ENCODE measurements at places on chromosomes 12 and 14. TPM values are rescaled to one million over a fixed set of nuclear protein-coding genes. Genes with fewer than 3 reads are reported as not detected.
A peak's percentile ranks its signal among the peaks of the same experiment; 100 is the strongest.

GRCh38 chr12:93113317-93114006, 184.4 kb upstream of the EEA1 start:
- no peaks in the 10 kb centered on the region for H3K27me3 ChIP-seq
- H3K4me1 ChIP-seq: no peaks in the 10 kb centered on the region
- no peak overlapping the region for H3K27ac ChIP-seq
- no peak overlapping the region for H3K4me3 ChIP-seq
- no peak for DNase-seq
- H3K36me3 ChIP-seq: no peaks in the 10 kb centered on the region

- no peak overlapping the region for H3K27ac ChIP-seq
- no peak for DNase-seq
- no peaks in the 10 kb centered on the region for H3K4me1 ChIP-seq
- H3K4me3 ChIP-seq: no peak overlapping the region
- H3K36me3 ChIP-seq: no peaks in the 10 kb centered on the region
Measured at GRCh38 chr14:24483604-24484252, 24.3 kb downstream of the CMA1 start.

DNA sequence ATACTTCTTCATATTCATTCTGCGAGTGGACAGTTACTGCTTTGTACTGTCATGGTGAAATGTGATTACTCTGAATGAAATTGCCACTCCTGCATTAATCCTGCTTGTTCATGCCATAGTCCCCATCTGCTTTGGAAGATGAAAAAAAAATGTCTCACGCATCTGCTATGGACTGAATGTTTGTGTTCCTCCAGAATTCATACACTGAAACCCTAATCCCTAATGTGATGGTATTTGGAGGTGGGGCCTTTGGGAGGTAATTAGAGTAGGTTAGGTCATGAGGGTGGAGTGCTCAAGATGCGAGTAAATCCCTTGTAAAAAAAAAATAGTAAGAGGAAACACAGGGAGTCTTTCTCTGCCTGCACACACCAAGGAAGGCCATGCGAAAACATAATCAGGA, 427.2 kb downstream of the TMTC2 start:
- H3K36me3 ChIP-seq: peaks cover 3% of the 10 kb centered on the region
- no peaks in the 10 kb centered on the region for H3K4me1 ChIP-seq
- no peaks in the 10 kb centered on the region for H3K27me3 ChIP-seq

GRCh38 chr12:65597527-65597926, 226.8 kb upstream of the HMGA2 start:
- DNase-seq: no peak
- H3K27ac ChIP-seq: no peak overlapping the region
- no peaks in the 10 kb centered on the region for H3K27me3 ChIP-seq
- no peaks in the 10 kb centered on the region for H3K36me3 ChIP-seq

DNA sequence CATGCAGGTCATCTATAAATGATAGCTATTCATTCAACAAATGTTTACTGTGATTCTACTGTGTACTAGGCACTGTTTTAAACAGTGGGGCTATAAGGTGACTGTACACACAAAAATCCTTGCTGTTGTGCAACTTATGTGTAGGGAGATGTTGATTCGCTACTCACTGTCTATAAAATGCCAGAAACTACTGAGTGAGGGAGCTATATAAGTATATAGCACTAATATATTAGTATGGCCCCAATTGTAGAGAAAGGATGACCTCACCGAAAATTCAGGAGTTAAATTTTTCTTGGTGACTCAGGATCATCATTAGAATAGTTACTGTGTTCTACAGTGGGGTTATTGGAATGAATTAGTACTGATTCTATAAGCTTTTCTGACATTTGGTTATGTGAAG, 117.4 kb downstream of the TGFB3 start:
- H3K4me3 ChIP-seq: no peak overlapping the region
- no peak for DNase-seq
- H3K4me1 ChIP-seq: peaks cover 3% of the 10 kb centered on the region
- H3K36me3 ChIP-seq: no peaks in the 10 kb centered on the region
- no peaks in the 10 kb centered on the region for H3K27me3 ChIP-seq
- no peak overlapping the region for H3K27ac ChIP-seq

GRCh38 chr12:13465635-13466034, 269.1 kb downstream of the EMP1 start:
- no peaks in the 10 kb centered on the region for H3K27me3 ChIP-seq

DNA sequence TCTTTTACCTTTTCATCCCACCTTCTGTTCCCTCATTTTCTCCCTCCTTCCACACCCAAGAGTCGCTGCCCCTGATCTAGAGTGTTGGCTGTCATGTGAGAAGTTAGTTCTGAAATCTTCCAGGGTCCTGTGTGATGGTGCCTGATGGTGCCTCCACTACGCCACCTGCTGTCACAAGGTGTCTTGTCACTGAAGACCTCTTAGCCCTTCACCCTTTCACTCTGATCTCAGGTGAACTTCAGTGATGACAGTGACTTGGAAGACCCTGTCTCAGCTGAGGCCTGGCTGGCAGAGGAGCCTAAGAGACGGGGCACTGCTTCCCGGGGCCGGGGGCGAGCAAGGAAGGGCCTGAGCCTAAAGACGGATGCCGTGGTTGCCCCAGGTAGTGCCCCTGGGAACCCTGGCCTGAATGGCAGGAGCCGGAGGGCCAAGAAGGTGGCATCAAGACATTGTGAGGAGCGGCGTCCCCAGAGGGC, 7.6 kb upstream of the PFDN5 start:
- H3K36me3 ChIP-seq: peaks cover 78% of the 10 kb centered on the region
- no peaks in the 10 kb centered on the region for H3K27me3 ChIP-seq
- DNase-seq: no peak
- peaks cover 6% of the 10 kb centered on the region for H3K4me1 ChIP-seq
- H3K27ac ChIP-seq: peak overlapping the region; percentile 62

DNA sequence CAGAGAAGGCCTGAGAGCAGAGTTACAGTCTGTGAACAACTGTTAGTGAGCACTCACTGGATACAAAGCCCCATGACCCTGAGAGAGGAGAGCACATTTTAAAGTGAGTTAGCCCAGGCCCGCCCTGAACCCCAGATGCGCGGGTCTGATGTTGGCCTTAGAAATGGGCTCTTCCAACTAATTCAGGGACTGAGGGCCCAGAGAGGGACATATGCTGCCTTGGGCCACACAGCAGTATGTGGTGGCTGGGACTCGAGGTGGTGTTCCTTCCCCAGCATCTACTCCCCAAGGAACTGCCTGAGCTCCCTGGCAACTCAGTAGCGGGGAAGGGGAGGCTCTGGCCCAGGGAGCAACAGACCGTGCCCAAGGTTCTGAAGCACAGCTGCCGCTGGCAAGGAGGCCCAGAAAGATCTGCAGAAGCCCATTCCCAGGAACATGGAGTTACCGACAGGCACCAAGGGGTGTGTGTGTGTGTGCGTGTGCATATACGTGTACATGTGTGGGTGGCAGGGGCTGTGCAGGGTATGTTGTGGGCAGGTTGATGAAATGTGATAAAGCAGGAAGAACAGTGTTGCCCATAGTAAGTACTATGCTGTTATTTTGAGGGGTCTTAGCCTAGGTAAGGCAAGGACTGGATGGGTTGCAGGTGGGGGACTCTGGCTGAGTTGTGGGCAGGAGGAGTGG, 40.5 kb downstream of the KRT80 start:
- no peak overlapping the region for H3K4me3 ChIP-seq
- peak overlapping the region; percentile 98 for H3K27ac ChIP-seq
- no peak for DNase-seq

GRCh38 chr12:85765453-85765869, 70.7 kb downstream of the RASSF9 start:
- no peak for DNase-seq
- H3K4me3 ChIP-seq: no peak overlapping the region
- no peaks in the 10 kb centered on the region for H3K4me1 ChIP-seq
- no peaks in the 10 kb centered on the region for H3K27me3 ChIP-seq

DNA sequence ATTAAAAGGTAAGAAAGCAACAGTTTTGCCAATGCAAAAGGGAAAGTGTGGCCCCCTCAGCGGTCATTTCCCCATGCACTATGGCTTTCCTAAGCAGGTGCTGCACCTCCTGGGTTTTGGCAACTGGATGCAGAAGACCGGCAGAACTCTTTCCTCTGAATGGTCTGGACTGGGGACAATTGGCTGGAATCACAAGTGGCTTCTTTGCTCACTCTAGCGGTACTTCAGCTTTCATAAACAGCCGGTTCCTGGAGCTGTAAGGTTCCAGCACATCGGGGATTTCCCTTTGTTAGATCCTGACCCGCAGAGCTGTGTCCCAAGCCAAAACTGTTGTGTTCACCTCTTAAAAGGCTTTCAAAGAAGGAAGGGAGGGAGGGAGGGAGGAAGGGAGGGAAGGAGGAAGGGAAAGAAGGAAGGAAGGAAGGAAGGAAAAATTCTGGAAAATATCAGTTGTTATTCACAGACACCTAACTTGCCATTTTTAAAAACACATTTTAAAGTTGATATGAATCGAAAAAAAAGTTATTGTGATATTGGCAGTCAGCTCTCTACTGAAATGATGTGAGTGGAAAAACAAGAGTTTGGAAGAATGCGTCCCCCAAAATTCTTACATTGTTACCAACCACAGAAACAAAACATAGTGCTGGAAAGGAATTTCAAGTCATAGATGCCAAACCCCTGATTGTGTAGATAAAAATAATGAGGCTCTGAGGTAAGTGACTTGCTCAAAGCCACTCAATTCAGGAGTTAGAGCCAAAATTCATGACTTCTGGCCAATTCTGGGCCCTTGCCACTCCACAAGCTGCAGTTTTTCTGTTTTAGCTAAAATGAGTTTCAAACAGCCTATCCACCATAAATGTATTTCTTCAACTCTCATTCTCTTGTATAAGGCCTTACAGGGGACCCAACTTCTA, 220.6 kb upstream of the HMGA2 start:
- no peaks in the 10 kb centered on the region for H3K36me3 ChIP-seq
- peak overlapping the region; percentile 37 for H3K4me3 ChIP-seq
- peaks cover 14% of the 10 kb centered on the region for H3K4me1 ChIP-seq

GRCh38 chr14:78340250-78340649, 170.1 kb downstream of the NRXN3 start:
- no peaks in the 10 kb centered on the region for H3K4me1 ChIP-seq
- H3K27ac ChIP-seq: no peak overlapping the region
- no peak overlapping the region for H3K4me3 ChIP-seq
- no peak for DNase-seq
- H3K27me3 ChIP-seq: no peaks in the 10 kb centered on the region

GRCh38 chr14:71650187-71650755, 282.0 kb upstream of the RGS6 start:
- DNase-seq: no peak
- peaks cover 21% of the 10 kb centered on the region for H3K4me1 ChIP-seq
- H3K36me3 ChIP-seq: peaks cover 29% of the 10 kb centered on the region

DNA sequence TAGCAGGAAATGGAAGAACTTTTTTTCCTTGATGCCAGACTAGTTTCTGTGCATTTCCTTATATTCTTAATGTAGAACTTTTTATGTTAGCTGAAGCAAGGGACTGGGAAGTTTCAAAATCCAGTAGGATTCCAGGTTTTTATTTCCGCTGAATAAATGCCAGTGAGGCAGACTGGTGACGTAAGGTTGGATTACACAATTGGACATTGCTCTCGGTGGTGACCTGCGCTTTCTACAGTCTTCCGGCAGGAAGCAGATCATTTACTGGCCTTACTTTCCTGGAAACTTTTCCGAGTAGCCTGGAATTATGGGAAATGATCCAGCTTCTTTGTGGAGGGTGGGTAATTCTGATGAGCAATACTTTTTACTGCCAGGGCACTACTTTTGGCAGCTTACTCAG, 3.6 kb downstream of the IFT43 start:
- no peak for DNase-seq
- no peaks in the 10 kb centered on the region for H3K4me1 ChIP-seq
- peak overlapping the region; percentile 70 for H3K27ac ChIP-seq
- H3K27me3 ChIP-seq: no peaks in the 10 kb centered on the region
- H3K4me3 ChIP-seq: no peak overlapping the region

DNA sequence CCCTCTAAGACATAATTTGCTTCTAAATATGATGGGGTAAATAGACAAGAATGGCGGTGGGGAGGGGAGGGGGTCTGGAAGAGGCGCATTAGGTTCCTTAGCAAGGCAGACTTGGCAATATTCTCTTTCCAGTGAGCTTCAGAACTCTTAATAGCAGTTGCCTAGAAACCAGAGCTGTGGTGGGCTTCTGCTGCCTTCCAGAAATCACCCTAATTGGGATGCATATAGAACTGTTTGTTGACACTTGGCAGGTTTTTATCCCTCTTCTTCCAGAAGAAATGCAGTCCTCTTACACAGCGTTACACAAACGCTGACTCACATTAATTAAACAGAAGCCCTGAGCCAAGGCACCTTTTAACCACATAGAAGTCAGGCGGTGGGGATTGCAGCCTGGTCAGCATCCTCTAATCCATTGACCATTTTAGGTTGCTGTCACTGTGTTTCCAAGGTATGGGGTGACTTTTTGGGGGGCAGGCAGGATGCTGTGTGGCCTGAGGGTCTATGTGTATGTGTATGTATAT, 114.1 kb downstream of the CCDC60 start:
- no peak overlapping the region for H3K27ac ChIP-seq
- no peaks in the 10 kb centered on the region for H3K27me3 ChIP-seq

GRCh38 chr12:11953523-11953922, 117.2 kb upstream of the BCL2L14 start:
- no peak overlapping the region for H3K27ac ChIP-seq
- no peaks in the 10 kb centered on the region for H3K27me3 ChIP-seq
- H3K36me3 ChIP-seq: no peaks in the 10 kb centered on the region
- peaks cover 11% of the 10 kb centered on the region for H3K4me1 ChIP-seq
- DNase-seq: no peak

- peak within 1 kb of the TSS; percentile 29 for H3K4me3 ChIP-seq
- H3K4me1 ChIP-seq: no peaks in the 10 kb centered on the region
- no peaks in the 10 kb centered on the region for H3K27me3 ChIP-seq
- H3K36me3 ChIP-seq: no peaks in the 10 kb centered on the region
- H3K27ac ChIP-seq: peak within 1 kb of the TSS; percentile 73
Measured at GRCh38 chr12:10098791-10099190, at the start of gene CLEC1A. CLEC1A (minus strand) TSS chr12:10098985; CDS start chr12:10098922, 63 bp downstream.

PDZRN4 gene
- 0.31 TPM for total RNA-seq

SIRT4 gene
- total RNA-seq: not detected

NR4A1 gene
- total RNA-seq: 5.3 TPM

IL22 gene
- not detected for total RNA-seq

C14orf180 gene
- not detected for total RNA-seq

TAS2R7 gene
- not detected for total RNA-seq

CPSF6 gene
- 16.5 TPM for total RNA-seq

OR4E2 gene
- total RNA-seq: not detected

RTN1 gene
- 1.6 TPM for total RNA-seq

All from esophagus squamous epithelium (tissue), 5 donors.